Nephron progenitor cell (in vitro differentiated cells): ENCODE measurements at places on chromosomes 3 and 15.

DNA sequence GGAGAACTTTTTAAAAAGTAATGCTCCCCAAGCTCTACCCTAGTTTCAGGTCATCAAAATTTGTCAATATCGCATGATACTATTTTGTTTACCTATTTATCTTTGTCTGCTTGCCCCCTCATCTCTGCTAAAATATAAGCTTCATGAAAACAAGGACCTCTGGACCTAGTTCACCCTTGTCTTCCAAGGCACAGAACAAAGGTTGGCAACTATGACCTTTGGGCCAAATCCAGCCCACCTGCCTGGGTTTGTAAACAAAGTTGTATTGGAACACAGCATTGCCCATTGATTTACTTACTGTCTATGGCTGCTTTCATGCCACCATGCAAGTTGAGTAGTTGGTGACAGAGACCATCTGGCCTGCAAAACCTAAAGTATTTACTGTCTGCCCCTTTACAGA, 462.2 kb upstream of the SUCLG2 start:
- no peak for DNase-seq

DNA sequence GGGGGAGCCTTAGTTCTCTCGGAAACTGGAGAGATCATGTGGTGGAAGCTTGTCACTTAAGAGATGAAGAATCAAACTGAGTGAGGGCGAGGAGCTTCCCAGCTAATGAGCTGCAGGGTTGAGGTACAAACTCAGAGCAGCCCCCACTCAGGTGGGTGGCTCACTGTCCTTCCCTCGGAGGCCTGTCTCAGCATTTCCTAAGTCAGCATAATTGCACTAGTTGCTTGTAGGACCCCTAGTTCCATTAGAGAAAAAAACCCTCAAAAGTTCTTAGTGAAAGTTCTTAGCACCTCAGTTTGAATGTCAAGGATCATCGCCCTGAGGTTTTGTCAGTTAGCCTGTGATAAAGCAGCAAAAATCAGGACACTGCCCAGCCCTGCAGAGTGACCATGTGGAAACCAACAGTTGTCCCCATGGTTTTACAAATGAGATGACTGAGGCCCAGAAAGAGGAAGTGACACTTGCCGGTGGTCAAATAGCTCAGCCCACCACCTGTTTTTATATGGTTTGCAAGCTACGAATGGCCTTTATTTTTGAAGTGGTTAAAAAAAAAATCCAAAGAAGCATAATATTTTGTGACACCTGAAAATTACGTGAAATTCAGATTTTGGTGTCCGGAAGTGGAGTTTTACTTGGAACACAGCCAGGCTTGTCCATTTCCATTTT, 11.9 kb downstream of the SMAD6 start:
- no peak for DNase-seq

DNA sequence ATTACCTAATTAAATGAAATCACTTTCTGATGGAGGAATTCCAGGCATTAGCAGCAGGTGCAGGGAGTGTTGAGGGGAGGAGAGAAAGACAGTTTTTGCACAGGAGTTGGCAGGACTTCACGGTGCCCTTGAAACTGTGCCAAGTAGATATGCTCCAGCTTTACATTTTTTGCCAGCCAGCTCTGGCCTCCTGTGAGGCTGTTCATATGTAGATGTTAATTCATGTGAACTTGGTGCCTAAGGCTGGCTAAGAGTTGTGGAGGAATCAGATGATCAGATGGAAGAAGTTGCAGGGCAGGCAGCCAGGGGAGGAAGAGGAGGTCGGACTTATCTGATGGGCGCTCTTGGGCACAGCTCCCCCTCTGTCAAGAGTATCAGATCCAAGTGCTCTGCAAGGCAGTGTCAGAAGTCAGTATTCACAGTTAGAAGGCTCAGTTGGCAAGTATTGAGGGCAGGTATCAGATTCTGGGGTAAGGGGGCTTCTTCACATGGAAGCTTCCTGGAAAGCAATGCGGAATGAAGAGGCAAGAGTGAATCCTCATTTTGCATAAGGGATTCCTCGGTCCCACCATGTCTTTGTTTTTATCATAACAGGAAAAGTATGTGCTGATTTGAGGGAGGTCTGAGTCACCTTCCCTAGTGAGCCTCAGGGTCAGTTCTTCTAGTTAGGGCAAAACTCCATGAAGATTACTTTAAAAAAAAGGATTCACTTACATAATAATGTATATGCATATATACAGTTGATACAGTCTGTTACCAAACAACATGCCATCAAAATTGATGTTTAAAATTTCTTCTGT, 172.6 kb upstream of the UMPS start:
- no peak for DNase-seq

DNA sequence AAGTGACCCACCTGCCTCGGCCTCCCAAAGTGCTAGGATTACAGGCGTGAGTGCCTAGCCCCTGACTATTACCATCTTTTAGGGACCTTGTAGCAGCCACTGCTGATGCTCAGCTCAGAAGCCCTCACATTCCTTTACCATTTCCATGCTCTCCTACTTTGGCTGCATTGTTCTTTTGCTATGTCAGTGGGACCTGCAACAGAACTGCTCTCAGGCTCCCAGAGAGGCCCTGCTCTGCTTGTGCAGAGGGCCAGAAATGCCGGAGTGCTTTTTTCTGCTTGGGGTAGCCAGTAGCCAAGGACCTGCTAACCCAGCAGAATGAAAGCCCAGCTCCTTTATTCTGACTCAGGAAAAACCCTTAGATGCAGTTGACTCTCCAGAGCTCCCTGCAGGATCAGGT, 18.3 kb upstream of the PROK2 start:
- DNase-seq: no peak

DNA sequence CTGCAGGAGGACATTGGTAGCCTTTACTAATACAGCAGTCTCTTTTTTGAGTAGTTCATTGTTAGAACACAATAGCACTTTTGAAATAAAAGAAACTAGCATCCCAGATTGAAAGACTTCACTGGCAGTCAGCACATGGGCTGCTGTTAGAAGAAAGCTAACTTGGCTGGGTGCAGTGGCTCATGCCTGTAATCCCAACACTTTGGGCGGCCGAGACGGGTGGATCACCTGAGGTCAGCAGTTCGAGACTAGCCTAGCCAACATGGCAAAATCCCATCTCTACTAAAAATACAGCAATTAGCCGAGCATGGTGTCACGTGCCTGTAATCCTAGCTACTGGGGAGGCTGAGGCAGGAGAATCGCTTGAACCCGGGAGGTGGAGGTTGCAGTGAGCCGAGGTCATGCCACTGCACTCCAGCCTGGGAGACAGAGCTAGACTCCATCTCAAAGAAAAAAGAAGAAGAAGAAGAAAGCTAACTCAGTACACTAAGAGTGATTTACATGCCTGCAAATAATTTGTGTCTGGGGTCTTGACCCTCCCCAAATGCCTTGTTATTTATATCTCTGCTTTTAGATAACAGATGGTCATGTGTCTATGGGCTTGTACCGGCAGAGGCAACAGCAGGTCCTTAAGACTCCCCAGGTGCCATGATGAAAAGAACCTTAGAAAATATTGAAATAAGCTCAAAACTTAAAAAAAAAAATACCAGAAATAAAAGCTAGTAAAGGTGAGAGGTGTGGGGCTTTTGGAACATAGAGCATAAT, 9.7 kb downstream of the TPM1 start:
- no peak for DNase-seq

DNA sequence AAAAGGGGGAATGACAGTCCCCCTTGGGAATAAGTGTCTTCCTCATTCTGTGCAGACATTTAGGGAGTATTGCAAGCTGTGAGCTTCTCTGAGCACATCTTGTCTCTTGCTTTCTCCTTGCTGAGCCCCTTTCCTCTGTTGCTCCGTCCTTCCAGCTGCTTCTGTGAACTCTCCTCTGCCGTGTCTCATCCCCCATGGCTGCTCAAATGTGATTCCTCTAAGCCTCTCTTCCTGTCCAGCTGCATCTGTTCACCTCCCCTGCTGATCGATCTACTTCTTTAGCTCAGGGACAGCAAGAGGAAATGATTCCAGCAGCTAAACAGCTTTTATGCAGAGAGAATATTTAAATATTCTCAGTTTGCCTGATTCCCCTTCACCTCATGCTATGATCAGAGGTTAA, 328.0 kb upstream of the DNAJC19 start:
- DNase-seq: no peak

- no peak for DNase-seq
Measured at GRCh38 chr3:60036803-60037202, 987.0 kb upstream of the CFAP20DC start.
